Activated CD4-positive, alpha-beta T cell treated with anti-CD3 and anti-CD28 coated beads for 4 hours (primary cell): ENCODE measurements at places on chromosomes 11 and 22.

DNA sequence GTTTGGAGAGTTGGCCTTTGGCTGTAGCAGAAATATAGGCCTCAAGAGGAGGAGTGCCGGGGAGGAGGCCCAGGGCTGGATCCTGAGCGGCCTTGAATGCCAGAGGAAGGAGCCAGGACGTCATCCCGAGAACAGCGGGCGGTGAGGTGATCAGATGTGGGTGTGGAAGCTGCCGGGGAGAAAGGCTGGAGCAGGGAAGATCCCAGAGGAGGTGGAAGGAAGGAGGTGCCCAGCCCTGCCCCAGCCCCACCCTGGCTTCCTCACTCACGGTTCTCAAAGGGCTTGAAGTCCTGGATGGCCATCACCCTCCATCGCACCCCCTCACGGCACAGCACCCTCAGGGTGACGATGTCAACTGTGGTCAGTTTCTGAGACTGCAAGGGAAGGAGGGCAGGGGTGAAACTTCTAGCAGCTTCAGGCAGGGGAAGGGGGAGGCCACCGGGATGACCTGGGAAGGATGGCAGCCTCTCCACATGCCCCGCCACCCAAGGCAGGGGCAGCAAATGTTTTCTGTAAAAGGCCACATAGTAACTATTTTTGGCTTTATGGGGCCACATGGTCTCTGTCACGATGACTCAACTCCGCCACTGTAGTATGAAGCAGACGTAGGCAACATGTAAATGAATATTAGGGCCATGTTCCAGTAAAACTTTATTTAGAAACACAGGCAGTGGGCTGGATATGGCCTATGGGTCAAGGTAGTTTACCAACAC is 10.7 kb downstream of the IL2RB start:
- DNase-seq = no peak

DNA sequence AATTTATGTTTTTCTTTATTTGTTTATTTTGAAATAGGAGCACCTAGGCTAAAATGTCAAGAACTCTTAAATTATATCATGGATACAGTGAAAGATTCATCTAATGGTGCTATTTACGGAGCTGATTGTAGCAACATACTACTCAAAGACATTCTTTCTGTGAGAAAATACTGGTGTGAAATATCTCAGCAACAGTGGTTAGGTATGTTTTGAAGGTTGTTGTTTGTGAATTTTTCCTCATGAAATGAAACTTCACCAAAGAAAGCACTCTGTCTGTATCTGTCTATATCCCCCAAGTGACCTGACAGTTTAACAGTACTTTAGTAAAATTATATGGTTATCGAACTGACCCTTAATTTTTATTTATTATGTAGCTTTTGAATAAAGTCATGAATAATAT is 12.8 kb downstream of the ATM start:
- no peak for DNase-seq

- no peak for DNase-seq
These were observed 91.5 kb upstream of the SESN3 start for GRCh38 chr11:95322539-95322938.

- no peak for DNase-seq
These were observed 15.4 kb upstream of the POU2AF2 start for GRCh38 chr11:111230122-111230465.

DNA sequence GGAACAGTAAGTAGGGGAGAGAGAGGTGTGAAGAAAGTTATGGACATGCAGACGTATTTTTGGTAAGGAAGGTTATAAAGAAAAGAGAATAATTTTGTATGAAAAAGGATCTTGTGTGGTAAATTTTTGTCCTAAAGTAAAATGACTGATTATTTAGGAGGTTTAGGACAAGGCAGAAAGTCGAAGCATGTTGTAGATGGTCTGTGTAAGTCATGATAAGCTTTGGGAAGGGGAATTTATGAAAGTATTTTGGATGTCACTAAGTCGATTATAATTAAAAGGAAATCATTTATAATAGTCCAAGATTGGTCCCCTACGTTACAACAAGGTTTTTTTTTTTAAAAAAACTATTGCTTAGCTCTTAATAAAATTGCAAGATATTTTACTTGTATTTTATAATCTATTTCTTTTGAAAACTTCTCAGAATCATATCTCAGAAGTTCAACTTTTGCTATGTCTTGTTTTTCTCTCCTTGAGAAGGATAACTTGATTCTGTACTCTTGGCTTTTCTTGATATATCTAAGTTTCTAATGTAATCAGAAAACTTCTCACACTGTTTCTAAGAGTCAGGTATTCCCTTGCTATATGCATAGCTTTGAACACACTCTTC is 10.9 kb upstream of the CABP2 start:
- no peak for DNase-seq

DNA sequence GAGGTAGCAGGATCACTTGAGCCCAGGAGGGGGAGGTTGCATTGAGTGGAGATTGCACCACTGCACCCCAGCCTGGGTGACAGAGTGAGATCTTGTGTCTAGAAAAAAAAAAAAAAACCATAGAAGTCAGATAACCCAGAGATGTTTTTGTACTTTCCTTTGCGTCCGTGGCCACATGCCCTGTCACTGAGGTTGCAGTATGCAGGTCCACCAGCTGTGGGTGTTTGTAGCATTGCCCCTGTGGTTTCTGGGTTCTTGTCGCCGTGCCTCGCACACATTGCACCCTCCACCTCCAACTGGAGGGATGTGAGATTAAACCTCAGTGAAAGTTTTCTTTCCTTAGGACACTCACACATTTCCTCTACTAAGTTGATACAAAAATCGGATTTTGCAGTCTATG is 70.3 kb downstream of the TNRC6B start:
- DNase-seq = peak; percentile 29

- DNase-seq = no peak
These were observed 21.6 kb downstream of the CYB5R2 start for GRCh38 chr11:7651700-7652099.

DNA sequence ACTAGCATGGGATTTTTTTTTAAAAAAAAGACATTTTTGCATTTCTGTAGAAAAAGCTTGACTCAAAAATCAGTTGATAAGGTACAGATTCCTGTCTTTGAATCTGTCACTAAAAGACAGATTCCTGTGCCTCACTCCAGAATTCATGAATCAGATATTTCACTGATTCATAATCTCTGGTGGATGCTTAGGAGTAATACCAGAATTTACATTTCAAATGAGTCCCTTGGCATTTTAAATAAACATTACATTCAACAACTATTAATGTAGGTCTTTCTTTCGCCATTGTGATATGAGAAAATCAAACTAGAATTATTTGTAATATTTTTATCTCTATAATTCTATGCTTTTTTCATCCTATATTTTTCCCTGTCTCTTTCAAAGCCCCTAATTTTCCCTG is 128.3 kb downstream of the APIP start:
- DNase-seq = no peak

DNA sequence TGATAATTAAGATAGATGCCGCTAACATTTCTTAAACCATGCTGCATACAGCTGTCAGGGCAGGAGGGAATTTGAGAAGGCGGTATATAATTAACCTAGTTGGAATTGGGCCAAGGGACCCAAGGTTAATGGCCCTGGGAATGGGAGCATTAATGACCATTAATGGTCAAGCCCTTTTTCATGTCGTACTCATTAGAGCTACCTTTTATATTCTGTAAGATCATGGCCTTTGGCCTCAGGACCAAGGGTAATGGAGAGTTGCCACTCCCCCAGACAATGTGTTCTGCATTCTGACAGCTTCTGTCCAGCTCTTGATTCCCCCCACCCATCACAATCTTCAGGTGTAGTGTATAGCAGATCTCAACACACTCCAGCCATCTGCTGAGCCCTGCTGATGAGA is 111.6 kb downstream of the NTM start:
- DNase-seq = no peak

- DNase-seq = peak; percentile 57
These were observed 57.7 kb downstream of the BMAL1 start for GRCh38 chr11:13335319-13335718.

- DNase-seq = no peak
These were observed 108.4 kb downstream of the FAT3 start for GRCh38 chr11:92332986-92333385.

GRCh38 chr11:97938789-97939188 is 1082.0 kb upstream of the CNTN5 start:
- DNase-seq = no peak

GRCh38 chr11:118901494-118902335 is 18.0 kb downstream of the CXCR5 start:
- DNase-seq = no peak

DNA sequence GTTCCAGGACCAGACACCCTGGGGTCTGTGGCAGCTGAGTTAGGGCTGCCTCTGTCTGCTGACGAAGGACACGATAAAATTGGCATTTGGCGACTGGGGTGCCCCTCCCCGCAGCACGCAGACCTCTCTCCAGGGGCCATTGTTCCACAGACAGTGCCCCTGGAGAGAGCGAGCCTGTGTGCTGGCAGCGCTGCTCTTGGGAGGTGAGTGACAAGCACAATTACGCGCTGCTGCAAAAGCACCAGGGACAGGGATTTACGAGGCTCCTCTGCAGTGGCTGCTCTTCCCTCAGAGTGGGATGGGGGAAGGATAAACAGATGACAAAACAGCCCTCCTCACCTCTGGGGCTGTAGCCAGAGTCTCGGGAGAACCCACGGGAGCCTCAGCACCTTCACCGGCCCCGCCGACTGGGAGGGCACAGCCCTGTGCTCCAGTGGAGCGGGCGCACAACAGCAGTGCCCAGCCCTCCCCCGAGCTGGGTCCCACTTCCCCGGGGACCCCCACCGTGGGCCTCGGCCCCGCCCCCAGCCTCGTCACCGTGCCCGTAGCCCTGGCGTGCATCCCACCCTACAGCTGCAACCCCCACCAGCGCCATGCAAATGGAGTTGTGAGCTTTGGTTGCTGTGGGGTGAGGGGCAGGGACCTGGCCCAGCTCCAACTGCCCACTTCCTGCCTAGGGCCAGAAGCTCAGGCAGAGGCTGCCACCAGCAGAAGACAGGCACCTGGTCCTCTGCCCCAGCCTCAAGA is 19.6 kb downstream of the CHID1 start:
- no peak for DNase-seq

DNA sequence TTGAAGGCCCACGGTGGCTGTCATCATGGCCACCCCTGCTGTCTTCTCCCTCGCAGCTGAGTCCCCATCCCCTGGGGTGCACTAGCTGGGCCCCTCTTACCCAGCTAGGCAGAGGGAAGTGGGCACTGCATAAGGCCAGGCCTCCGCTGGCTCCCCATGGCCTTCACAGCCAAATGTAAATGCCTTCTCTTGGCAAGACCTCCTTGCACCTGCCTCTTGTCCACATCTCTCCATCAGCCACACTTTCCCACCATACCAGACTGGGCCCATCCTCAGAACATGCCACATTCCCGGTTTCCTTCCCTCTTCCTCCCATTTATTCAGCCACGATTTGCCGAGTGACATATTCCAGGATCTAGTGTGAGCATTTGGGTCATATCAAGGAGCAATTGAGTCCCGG is 49.7 kb downstream of the NECTIN1 start:
- DNase-seq = no peak

GRCh38 chr11:833849-834311 is 1.1 kb downstream of the CD151 start:
- no peak for DNase-seq

GRCh38 chr11:123483466-123483865 is 53.4 kb downstream of the GRAMD1B start:
- DNase-seq = no peak

- DNase-seq = no peak
These were observed 44.5 kb downstream of the NECTIN1 start for GRCh38 chr11:119684361-119685110.

- no peak for DNase-seq
These were observed 141.9 kb downstream of the CTTN start for GRCh38 chr11:70540196-70540595.
